ENCODE measurements at places on chromosomes 4 and X.

DNA sequence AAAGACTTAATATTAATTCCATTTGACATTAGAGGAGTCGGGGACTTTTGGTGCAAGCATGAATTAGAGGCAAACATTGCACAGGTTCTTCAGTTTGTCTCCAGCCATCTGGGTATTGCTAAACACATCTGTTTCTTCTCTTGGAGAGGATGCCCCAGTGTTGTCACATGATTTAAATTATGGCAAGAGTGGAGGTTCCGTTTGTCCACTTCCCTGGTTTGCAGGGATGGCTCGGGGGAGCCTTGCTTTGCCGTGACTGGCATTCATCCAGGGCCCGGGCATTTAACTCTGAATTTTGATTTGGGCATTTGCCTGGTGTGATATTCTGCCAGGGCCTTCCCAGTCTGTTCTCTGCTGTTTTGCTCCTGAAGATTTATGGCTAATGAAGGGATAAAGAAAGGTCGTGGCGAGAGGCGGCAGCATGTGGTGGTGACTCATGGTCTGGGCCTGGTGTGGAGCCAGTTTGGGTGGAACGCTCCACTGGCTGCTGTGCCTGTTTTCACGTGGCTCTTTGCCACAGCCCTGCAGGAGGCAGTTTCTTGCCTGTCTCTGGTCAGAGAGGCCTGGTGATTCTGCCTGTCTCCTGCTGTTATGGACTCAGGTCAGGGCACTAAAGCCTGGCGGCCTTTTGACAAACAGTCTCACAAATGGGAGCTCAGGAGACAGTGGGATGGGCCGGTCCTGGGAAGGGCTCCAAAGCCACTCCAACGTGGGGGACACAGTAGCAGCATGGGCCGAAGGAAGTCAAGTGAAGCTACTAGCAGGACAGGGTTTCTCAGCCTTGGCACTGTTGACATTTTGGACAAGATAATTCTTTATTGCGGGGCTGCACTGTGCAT lies 99.4 kb upstream of the PGRMC2 start:
- DNase-seq: no peak

GRCh38 chrX:40938423-40938822 lies 146.8 kb upstream of the USP9X start:
- DNase-seq: no peak

DNA sequence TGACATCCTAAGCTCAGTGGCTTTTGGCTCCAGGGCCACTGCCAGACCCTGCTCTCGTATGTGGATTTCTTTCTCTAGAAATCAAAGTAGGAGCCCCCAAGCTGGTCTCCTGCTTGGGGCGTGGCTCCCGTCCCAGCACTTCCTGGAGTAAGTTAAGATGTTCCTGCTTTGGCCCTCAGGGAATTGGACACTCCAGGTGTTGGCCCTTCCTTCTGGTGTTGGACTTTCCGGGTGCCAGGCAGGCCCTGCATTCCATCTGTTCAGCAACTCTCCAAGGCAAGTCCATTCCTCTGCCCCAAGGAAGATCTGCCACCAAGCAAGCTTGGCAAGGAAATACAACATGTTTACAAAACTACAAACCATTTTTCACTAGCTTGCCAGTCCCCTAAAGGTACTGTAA lies 22.1 kb upstream of the GPC4 start:
- no peak for DNase-seq

DNA sequence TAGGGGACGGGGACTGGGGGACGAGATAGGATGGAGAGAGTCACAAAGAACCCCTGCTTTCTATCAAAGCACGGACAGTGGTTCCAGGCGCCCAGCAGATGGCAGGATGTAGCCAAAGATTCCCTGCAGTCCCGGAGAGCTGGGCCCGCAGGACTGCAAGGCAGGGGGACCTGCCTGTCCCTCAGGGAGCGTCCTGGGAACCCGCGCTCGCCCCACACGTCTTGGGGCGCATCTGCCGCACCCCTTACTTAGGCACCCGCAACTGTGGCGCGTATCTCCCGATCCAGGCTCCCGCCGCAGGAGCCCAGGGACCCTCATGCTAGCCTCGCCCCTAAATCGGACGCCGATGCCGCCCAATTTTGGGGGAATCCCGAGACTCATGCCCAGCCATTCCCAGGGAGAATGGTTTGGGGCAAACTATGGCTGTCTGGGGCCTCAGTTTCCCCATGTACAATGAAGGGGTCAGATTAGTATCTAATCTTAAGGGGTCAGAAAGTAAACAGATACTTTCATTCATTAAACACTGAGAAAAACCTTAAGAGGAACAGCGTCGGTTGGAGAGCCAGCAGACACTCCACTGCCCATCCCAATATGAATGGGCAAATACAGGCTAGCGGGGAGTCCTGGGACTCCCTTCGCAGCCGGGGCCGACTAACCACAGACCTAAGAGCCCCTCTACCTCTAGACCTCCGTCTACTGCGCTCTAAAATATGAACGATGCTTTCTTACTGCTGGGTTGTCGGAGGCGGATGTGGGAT lies 581 bp upstream of the STK32B start:
- DNase-seq: no peak

GRCh38 chr4:165351359-165352130 lies 24.1 kb downstream of the MSMO1 start:
- no peak for DNase-seq

DNA sequence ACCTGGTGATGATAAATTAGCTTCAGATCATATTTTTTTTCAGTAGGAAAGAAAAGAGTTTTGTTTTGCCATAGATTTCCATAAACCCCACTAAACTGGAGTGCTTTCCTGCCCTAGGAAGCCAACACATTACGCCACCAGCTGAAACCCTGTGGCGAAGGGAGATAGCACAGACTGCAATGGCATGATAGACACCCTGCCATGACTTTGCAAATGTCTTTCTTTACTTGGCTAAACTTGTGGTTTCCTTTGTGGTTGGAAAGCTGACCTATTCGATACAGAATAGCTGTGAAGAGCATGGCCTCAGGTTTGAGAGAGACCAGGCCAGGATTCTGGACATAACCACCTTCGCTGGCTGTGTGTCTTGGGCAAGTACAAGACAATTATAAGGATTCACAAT lies 19.1 kb downstream of the MFAP3L start:
- no peak for DNase-seq

GRCh38 chr4:10687526-10687925 lies 3.0 kb upstream of the CLNK start:
- DNase-seq: no peak

- DNase-seq: no peak
Measured at GRCh38 chr4:4762909-4763821, 96.3 kb upstream of the MSX1 start.
